Activated T-helper 1 cell treated with anti-CD3 and anti-CD28 coated beads, Interleukin-2, amount 50 U/mL, for 16 hours (primary cell): ENCODE measurements at places on chromosomes 7 and 10.
A peak's percentile ranks its signal among the peaks of the same experiment; 100 is the strongest.

- DNase-seq: no peak
Observed at GRCh38 chr10:4538016-4538415, 288.0 kb upstream of the AKR1E2 start.

DNA sequence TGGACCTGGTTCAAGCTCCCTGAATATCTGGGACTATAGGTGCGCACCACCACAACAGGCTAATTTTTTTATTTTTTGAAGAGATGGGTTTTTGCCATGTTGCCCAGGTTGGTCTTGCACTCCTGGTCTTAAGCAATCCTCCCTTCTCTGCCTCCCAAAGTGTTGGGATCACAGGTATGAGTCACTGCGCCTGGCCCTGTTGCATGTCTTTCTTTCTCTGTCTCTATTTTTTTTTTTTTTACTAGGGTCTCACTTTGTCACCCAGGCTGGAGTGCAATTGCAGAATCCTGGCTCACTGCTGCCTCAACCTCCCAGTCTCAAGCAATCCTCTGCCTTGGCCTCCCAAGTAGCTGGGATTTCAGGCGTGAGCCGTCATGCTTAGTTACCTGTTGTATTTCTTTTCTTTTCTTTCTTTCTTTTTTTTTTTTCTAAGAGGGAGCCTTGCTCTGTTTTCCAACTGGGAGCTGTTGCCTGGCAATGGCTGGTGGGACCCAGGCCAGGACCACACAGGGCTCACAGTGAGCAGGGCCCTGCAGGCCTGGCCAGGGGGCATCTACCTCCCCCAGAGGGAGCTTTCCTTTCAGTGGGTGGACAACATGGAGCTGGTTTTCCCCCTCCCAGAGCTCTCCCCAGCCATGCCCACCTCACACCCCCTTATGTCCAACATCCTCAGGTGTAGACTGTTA, 6.0 kb downstream of the MYL7 start:
- no peak for DNase-seq

GRCh38 chr7:41006306-41006995, 696.4 kb downstream of the INHBA start:
- no peak for DNase-seq

- no peak for DNase-seq
Observed at GRCh38 chr10:116097239-116097784, 175.7 kb downstream of the GFRA1 start.

- no peak for DNase-seq
Observed at GRCh38 chr10:132309471-132309865, 1.7 kb upstream of the STK32C start.

DNA sequence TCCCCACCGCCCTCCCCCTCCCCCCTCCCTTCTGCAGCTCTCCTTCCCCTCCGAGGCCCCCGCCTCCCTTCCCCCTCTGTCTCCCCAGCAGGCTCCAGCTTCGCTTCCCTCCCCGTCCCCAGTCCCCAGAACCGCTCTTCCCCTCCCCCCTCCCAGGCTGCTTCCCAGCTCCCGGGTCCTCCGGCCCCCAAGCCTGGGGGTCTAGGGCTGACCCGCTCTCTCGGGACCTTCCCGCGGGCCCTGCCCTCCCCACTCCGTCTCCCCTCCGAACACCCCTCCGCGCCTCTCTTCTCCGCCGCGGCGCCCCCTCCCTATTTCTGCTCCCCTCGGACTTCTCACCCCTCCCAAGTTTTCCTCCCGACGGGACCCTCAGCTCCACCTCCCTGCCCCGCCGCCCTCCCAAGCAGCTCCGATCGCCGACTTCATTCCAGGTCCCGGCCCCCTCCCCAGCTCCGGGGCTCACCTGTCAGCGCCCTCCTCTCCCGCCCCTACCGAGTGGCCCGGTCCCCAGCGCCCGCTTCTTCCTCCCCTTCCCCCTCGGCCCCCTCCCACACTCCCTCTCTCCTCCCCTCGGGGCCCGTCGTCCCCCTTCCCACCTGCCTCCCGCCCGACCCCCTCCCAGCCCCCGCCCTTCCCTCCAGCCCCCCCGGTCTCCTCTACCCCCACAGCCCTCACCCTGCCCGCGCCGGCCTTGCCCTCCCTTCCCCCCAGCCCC, 990 bp downstream of the ZNF467 start:
- no peak for DNase-seq

DNA sequence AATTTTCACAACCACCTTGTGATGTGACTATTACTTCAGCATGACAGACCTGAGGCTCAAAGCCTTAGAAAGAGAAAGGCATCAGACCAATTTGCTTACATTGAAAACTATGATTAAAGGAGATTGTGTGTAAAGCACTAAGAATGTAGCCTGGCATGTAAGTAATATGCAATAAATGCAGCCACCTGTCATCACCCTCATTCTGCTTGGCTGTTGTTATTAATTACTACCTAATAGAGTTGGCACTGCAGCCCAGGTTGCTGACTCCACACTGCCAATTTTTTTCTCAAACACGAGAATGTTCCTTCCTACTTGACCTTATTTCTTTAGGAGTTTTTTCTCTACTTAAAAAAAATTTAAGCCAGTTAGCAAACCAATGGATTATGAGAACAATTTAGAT, 61.2 kb upstream of the NPVF start:
- no peak for DNase-seq

DNA sequence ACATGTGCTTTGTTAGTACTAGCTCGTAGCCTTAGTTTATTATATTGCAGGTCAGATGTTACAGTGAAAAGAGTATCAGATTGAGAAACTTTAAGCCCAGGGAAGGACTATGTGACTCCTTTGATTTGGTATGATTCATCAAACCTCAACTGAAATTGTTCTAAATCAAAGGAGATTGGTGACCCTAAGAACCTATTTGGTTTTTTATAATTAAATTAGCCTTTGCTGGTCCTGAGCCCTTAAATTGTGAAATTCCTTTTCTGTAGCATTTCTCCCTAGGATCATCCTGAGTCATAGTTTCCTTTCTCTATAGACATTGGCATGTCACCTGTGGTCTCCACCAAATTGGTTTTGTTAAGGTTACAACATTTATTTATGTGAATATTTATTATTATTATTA, 89.7 kb downstream of the POLR1F start:
- no peak for DNase-seq

GRCh38 chr7:35336444-35336843, 82.5 kb upstream of the TBX20 start:
- DNase-seq: no peak

DNA sequence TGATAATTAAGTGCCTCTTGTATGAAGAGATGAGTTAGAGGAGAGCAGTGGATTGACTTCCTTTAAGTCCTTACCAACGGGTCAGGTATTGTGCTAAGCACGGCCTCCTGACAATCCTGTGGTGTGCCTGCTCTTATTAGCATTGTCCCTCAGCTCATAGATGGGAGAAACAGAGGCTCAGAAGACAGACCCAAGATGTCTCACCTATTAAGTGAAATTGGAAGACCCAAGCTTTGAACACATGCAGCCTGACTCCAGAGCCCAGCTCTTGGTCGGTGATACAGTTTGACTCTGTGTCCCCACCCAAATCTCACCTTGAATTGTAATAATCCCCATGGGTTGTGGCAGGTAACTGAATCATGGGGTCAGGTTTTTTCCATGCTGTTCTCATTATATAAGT, 53.8 kb downstream of the CCDC3 start:
- DNase-seq: no peak

DNA sequence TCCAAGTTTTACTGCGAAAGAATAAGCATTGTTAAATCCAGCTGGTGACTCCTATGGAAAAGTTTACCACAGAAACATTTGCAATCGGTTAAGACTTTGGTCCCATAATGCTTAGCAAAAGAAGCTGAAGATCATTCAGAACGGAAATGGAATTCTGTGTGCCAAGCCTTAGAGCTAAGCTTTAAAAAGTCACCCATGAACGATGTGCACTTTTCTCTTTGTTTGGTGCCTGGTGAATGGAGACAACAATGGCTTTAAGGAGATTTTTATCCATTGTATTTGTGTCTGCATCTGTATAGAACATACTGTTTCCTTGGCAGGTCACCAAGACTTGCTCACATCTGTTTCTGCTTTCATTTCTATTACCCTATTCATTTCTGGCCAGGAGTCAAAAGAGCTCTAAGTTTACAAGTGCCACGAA, 26.3 kb upstream of the COL1A2 start:
- no peak for DNase-seq

DNA sequence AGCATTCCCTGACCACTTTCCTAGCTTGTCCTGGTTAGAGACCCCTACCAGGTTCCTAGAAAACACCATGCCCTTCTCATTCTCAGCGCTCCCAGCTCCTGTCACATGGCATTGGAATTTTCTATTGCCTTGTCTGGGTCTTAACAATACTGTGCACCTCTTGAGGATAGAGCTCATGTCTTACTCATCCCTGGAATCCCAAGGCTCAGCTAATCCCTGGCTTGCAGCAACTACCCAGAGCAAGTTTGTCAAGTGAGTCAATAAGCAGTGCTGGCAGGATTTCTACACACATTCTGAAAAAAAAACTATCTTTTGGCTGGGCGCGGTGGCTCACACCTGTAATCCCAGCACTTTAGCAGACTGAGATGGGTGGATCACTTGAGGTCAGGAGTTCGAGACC, 11.7 kb upstream of the PRDX3 start:
- no peak for DNase-seq

- DNase-seq: no peak
Observed at GRCh38 chr7:33698041-33698440, 207.3 kb upstream of the BMPER start.

GRCh38 chr7:79268730-79269129, 184.7 kb downstream of the MAGI2 start:
- no peak for DNase-seq

DNA sequence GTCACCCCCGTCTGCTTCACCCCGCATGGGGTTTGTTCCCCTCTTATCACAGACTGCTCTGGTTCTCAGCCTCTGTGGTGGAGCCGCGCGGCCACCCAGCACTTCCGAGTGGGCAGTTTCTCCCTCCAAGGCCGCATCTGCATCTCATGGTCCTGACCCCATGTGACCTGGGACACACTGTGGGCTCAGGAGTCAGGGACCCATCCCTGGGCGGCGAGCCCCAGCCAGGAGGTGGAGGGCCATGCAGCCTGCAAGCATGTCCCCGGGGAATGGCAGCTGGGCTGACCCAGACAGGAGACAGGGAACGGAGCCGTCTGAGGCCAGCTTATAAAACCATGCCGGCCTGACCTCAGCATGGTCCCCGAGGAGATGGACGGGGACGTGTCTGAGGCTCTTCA, 25.2 kb upstream of the TTYH3 start:
- no peak for DNase-seq

- DNase-seq: no peak
Observed at GRCh38 chr10:86644794-86645445, 9.4 kb upstream of the OPN4 start.

DNA sequence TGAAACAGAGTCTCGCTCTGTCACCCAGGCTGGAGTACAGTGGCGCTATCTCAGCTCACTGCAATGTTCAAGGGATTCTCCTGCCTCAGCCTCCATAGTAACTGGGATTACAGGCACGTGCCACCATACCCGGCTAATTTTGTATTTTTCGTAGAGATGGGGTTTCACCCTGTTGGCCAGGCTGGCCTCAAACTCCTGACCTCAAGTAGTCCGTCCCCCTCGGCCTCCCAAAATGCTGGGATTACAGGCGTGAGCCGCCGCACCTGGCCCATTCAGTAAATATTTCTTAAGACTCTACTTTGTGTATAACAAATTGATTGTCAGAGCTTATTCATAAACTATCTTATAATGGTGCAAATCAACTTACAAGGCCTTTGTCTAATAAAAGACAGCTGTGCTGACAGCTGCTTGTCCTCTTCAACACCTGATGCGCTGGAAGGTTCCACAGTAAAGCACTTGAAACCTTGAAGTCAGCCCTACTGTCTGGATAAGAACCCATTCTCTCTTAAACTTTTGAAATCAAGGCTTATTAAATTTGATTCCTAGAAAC, 14.7 kb downstream of the ECHDC3 start:
- DNase-seq: no peak

GRCh38 chr10:121974019-121974534, 940 bp downstream of the NSMCE4A start:
- no peak for DNase-seq

- DNase-seq: peak; percentile 47
Observed at GRCh38 chr10:72260976-72261783, 12.5 kb upstream of the DDIT4 start.

GRCh38 chr10:2425320-2425719, 642.0 kb upstream of the PFKP start:
- no peak for DNase-seq

DNA sequence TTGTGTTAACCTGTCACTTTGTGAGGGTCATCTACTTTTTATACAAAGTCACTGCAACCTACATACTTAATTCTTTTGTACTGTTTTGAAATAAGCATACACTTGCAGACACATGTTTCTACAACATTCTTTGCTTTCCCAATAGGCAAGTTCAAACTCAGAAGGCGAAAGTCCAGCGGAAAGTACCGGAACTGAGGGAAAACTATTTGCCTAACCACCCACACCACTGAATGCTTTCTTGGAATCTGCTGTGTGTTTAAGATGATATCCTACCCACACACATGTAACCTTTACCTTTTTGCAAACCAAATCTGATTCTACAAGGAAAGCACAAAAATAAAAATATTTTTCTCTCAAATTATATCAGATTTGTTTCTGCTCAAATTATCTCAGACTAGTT, 139.4 kb upstream of the AGR3 start:
- DNase-seq: no peak

DNA sequence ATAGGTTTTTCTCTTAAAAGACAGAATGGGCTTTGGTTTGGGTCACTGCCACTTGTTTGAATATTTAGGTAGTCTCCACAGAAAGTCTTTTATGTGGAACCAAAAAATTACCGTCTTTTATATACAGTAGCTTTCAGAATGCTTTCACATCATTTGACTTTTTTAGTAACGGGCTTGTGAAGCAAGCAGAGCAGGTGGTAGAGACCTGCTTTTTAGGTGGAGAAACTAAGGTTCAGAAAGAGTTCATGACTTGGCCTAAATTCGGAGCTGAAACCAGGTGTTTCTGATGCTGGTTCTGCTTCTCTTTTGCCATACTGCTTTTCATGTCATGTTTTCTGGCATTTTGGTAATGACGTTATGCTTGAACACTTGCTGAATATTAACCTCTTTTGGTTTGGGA, 36.3 kb downstream of the GARS1 start:
- DNase-seq: no peak

DNA sequence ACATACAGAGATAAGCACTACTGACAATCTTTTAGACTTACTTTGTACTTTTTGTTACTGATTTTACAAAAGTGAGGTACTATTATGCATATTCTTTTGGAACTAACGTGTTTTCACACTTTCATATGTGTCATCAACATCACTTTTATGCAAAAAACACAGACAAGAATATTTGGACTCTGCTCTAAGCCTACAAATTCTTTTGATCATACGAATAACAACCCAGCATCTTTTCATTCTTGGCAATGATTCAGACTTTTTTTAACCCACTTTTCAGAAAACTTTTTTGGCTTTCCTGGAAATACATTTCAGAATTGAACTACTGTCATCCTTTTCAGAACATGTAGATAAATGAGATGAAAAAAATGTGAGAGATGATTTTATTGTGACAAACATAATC, 30.2 kb downstream of the USP6NL start:
- DNase-seq: no peak

DNA sequence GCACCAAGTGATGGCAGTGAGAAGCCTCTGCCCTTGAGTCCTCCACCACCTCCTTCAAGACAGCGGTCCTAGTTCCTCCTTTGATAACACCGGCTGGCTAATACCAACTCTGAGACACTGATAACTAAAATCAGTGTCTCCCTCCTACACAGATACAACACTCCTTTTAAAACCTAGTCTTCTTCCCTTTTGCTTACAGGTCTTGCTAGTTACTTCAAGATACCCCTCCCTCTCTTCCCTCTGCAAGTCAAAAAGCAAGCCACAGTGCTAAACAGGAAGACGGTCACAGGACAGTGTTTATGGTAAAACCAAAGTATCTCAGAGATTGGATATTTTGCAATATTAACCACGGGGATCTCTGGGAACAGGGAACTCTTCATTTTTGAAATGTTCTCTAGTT, 4.6 kb downstream of the AKR1B1 start:
- DNase-seq: no peak
